ENCODE measurements at places on chromosomes 13 and 19.

- no peak for DNase-seq
These were observed 116.4 kb downstream of the RFC3 start for GRCh38 chr13:33934343-33934742.

GRCh38 chr13:58704953-58705352, 1073.4 kb downstream of the PCDH17 start:
- DNase-seq, result no peak

GRCh38 chr19:50318438-50318837, 10.7 kb downstream of the KCNC3 start:
- DNase-seq, result no peak

- DNase-seq, result no peak
These were observed 110.2 kb upstream of the SPATA13 start for GRCh38 chr13:24050292-24050711.

DNA sequence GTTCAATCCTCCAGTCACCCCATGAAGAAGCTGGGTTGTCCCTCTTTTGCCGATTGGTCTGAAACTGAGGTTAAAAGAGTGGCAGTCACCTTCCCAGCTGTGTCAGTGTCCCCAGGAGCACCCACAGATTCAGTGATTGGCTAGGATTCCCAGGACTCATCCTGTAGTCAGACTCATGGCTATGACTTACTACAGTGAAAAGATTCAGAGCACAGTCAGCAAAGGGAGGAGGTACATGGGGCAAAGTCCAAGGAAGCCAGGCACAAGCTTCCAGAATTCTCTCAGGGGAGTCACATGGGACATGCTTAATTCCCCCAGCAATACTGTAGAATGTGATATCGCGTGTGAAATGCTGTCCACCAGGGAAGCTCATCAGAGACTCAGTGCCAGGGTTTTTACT, 14.2 kb downstream of the ZNF473 start:
- DNase-seq, result no peak

DNA sequence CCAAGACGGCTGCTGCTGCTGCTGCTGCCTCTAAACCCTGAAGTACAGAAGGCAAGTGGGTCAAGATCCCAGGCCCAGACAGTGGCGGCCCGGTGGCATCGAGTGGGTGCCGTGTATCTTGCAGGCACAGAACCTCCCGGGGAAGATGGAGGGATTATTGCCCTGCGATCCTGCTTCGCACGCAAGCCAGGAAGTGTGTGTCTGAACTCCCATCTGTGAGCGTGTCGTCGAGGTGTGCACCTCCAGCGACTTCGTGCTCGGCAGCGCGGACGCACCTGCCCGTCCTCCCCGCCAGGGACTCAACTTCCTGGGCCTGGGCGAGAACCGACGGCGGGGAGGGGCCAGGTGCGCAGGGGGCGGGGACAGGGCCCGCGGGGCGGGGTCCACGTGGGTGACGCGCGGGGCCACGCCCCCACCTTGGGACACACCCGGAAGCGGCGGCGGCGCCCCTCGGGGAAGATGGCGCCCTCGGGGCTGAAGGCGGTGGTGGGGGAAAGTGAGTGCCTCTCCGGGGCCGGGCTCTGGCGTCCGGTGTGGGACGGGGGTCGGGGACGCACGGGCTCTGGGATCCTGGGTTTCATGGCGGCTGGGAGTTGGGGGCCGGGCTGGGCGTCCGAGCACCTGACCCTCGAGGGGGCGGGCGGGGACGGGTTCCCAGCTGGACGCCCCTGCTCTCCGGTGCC, at the start of gene STXBP2:
Gene STXBP2 (plus strand): TSS at position 420 of the 683 bp plus-strand sequence. CDS start 40 bp downstream, at position 460.
- DNase-seq, result no peak

GRCh38 chr13:85825454-85825853, 26.2 kb upstream of the SLITRK6 start:
- no peak for DNase-seq

DNA sequence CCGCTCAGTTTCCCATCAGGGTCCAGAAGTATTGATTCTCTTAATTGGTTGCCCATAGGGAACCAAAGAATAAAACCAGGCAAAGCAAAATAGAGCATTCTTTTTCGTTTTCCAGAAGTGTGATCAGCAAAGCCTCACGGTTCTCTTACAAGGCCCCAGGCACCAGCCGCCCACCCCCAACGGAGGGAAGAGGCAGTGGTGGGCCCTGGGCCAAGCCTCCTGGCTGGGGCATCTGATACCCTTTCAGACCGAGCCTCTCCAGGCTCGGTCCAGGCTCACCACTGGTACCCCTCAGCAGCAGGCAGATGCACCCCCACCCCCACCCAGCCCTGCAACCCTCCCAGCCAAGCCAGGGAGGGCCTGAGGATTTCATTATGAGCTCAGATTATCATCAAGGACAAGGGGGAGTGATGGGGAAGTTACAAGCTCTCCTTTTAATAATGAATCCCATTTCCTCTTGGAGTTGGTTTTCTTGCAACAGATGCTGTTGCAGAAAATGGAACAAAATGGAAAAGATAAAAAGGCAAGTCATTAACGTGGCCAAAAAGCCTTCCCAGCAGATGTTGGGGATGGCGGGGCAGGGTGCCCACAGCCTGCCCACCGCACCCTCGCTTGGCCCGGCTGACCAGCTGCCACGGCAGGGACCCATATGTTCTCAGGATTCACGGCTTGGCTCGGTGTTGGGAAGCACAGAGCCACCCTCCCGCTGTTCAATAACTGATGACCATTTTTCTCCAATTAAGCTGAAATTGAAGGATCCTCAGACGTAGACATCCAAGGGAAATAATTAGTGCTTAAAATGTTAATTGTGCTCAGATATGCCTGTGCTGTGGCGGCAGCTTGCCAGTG, 45.9 kb upstream of the KCTD15 start:
- no peak for DNase-seq

- no peak for DNase-seq
These were observed 3.2 kb upstream of the IFNL4 start for GRCh38 chr19:39251846-39252245.

- no peak for DNase-seq
These were observed 32.6 kb upstream of the ZSCAN5A start for GRCh38 chr19:56347163-56347778.

- no peak for DNase-seq
These were observed 7.4 kb upstream of the SLITRK6 start for GRCh38 chr13:85806553-85807175.

DNA sequence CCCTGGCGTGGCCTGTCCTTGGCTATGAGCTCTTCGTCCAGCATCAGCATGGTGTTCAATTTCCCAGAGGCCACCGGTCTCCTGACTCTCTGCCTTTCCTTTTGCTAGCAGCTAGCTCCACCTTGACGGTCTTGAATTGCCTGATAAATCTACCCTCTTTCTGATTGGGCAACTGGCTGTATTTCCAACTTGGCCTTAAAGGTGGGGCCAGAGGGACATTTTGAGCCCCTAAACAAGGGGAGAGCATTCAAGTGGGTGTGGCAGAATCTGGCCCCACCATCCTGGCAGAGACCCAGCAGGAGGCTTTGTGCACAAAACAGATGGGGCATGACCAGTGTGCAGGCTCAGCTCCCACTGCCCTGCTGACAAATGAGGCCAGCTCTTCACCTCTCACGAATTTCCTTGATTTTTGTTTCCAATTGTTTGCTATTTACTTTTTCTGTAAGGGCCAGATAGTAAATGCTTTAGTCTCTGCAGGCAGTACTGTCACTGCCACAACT, 148.9 kb upstream of the VSTM2B start:
- no peak for DNase-seq

- no peak for DNase-seq
These were observed 899.8 kb upstream of the MIR17HG start for GRCh38 chr13:90447734-90448101.

GRCh38 chr19:39110263-39110967, 15.2 kb upstream of the PAK4 start:
- DNase-seq, result peak; percentile 59

DNA sequence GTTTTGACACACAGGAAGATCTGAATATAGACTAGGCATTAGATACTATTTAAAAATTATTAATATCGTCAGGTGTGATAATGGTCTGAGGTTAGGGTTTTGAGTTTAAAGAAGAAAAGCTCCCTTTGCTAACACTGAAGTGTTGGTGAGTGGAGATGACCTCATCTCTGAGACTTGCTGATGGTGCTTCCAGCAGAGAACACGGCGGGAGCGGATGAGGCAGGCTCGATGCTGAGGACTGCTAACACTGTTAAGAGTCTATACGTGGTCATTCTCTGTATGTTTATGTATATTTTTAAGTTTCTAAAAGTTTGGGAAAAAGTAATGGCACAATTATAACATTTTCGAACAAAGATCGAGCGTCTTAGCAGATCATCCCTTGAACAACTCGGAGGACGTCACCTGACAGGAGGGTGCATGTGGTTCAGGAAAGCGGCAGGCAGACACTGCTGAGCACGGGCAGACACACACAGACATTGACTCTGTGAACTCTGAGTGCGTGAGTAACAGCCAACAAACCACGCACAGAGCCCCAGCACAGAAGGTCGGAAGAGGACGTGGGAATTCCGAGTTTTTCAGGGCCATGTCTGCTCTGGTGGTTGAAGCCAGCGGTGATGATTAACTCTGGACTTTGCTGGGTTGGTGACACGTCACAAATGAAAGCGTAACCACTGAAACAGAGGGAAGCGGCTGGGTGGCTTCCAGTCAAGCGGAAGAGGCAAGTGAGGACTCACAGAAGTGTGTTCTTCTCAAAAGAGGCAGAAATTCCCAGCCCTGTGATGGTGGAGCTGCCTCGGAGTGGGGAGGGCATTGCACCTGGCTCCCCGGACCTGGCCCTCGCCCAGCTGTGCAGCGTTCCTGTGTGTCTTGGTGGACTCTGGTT, 91.9 kb upstream of the TEX29 start:
- DNase-seq, result no peak

DNA sequence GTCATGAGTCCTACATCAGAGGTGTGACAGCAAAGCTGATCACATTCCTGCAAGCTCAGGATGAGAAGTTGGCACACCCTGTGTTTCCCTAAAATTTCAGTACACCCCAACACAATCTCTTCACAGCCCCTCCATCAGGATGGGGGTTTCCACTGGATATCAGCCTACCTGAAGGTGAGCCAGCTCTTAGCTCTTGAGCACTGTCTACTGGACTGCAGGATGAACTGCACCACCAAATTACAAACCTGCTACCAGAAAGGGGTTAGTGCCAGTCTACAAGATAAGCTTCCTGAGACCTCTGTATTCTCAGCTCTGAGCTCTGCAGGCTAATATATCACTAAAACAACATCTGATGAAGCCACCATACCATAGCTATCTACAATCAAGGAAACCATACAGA, 1616.2 kb upstream of the SPRY2 start:
- DNase-seq, result no peak

DNA sequence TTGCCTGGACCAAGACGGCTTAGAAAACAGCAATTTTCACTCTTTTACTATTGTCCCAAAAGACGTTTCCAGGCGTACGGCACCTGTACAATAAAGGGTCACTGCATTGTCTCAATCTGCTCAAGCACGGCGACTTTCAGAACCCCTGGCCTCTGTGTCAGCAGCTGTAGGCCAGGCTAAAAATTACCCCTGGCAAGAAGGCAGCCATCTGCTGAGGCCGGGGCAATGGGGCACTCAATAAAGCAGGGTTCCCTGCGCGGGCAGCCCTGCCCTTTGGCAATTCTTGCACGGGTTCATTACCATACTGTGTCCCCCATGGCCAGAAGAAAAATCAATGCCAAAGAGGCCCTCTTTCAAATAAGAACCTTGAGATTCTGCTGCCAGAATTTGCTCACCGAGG, 52.1 kb downstream of the STK24 start:
- no peak for DNase-seq

DNA sequence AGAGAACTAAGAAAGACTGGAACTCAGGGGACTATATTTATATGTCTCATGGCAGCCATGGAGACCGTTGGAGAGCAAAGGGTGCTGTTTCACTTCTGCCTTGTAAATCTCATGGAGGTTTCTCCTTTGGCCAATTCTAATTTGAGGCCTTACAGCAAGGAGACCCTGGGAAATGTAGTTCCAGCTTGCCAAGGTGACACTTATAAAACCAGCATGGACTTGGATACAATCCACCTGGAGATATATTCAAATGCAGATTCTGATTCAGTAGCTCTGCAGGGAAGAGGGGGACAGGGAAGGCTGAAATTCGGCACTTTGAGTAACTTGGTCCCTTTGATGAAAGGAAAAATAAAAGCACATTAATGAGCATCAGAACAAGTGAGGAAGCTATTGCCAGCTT, 90.0 kb downstream of the OXGR1 start:
- DNase-seq, result no peak

GRCh38 chr13:112885782-112886268, 83.2 kb upstream of the MCF2L start:
- peak; percentile 92 for DNase-seq

GRCh38 chr13:70960841-70961443, 852.7 kb upstream of the KLHL1 start:
- no peak for DNase-seq

DNA sequence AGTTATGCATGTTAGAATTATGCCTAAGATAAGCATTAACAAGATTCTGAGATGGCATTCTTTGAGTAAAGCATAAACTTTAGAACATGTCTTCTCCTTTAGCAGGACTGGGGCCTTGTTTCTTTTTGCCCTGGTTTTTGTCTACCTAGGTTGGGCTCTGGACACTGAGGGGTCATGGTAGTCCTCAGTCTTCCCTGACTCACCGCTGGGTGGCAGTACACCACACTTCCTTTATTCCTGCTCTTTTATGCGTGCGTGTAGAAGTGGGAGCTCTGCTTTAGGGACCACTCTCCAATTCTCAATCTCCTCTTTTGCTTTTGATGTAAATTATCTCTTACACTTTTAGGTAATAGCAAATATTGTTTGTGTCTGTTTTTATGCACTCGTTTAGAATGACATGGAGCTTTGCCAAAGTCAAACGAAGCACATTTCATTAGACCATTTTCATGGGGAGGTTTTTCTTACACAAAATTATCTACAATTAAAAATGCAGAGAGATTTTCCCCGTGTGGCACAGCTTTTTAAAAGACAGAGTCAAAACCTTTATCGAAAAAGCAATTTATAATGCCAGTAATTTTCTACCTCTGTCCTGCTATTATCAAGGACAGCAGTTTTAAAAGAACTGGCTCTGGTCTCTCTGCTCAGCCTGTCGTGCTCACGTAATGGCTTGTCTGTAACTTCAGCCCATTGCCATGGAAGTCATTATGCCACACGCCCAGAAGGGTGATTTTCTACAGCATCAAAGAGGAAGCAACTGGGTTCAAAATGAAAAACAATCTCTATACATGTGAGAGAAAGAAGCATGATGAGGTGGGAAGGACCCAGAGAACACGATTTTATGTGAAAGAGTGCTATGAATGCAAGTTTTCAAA, 413.9 kb downstream of the COG6 start:
- DNase-seq, result peak; percentile 80

DNA sequence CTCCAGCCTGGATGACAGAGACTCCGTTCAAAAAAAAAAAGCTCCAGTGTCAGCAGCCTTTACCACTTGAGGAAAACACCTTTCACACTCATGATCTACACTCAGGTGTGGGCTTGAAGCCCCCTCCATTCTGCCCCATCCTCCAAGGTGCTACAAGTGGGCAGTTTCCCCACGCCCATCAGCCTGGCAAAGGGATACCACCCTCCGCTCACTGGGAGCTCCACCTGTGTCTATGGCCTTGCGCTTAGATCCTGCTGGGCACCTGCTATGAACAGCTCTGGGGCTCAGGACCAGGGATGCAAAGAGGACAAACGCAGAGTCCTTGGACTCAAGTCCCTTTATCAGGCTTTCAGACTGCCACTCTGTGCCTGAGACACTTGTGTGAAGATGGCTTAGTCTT, 127.8 kb downstream of the CRYL1 start:
- DNase-seq, result no peak

GRCh38 chr19:52690369-52691214, 44.3 kb downstream of the ZNF611 start:
- DNase-seq, result peak; percentile 97
